Activated CD4-positive, alpha-beta T cell treated with anti-CD3 and anti-CD28 coated beads, Interleukin-2, amount 10 ng/mL, durations not matched to agents 24 days and 14 days (primary cell): ENCODE measurements at places on chromosomes 2 and 18. TPM values are rescaled to one million over a fixed set of nuclear protein-coding genes. Genes with fewer than 3 reads are reported as not detected.

Gene ANKRD30BL
- total RNA-seq = not detected in 2 replicates

Gene CCDC68
- total RNA-seq = not detected in 2 replicates

Gene TSPYL6
- not detected in 2 replicates for total RNA-seq

Gene SFTPB
- total RNA-seq = not detected in 2 replicates

Gene MPP4
- total RNA-seq = not detected in 2 replicates

Gene CYP1B1
- 12.2 and 13.7 TPM in 2 replicates for total RNA-seq

Gene CD8B2
- total RNA-seq = 0.09 and 0.12 TPM in 2 replicates

Gene LCT
- total RNA-seq = 0.31 and 0.51 TPM in 2 replicates

Gene SLC5A6
- total RNA-seq = 87.1 and 97.9 TPM in 2 replicates

Gene ATP8B1
- 0.24 TPM in 1 of 2 replicates, not detected in the other for total RNA-seq

Gene ALK
- total RNA-seq = not detected in 2 replicates

Gene CRYGD
- total RNA-seq = not detected in 2 replicates

Gene UXS1
- 34.9 and 37.6 TPM in 2 replicates for total RNA-seq

Gene SLC30A3
- 1.4 and 2.2 TPM in 2 replicates for total RNA-seq

Gene DLGAP1
- 0.99 and 1.5 TPM in 2 replicates for total RNA-seq

Gene RSAD2
- total RNA-seq = 2.0 and 2.4 TPM in 2 replicates

Gene MREG
- 10.6 and 10.9 TPM in 2 replicates for total RNA-seq

Gene EVX2
- not detected in 2 replicates for total RNA-seq

Gene EMILIN1
- total RNA-seq = 1.1 and 1.4 TPM in 2 replicates

Gene ANKRD23
- 6.7 and 8.4 TPM in 2 replicates for total RNA-seq

Gene CXCR4
- total RNA-seq = 88.8 and 92.7 TPM in 2 replicates

Gene SPHKAP
- total RNA-seq = not detected in 2 replicates

Gene SERPINB13
- total RNA-seq = not detected in 2 replicates

Gene ZSWIM2
- total RNA-seq = not detected in 2 replicates

Gene TBR1
- total RNA-seq = 0.16 TPM in 1 of 2 replicates, not detected in the other

Gene DUSP2
- total RNA-seq = 436 and 445 TPM in 2 replicates

Gene NPHP1
- total RNA-seq = 0.21 and 0.44 TPM in 2 replicates

Gene CHN1
- total RNA-seq = 3.1 and 5.1 TPM in 2 replicates

Gene CEP68
- 4.4 and 4.9 TPM in 2 replicates for total RNA-seq

Gene PLEKHB2
- 62.4 and 66.7 TPM in 2 replicates for total RNA-seq

Gene OSGEPL1
- total RNA-seq = 11.1 and 12.2 TPM in 2 replicates

Gene GPR55
- total RNA-seq = 0.23 and 0.38 TPM in 2 replicates

Gene CRYGC
- total RNA-seq = not detected in 2 replicates

Gene BAZ2B
- total RNA-seq = 3.8 and 4.2 TPM in 2 replicates

Gene FAM237A
- not detected in 2 replicates for total RNA-seq

Gene BMP10
- not detected in 2 replicates for total RNA-seq

Gene RGPD5
- total RNA-seq = 27.8 and 29.7 TPM in 2 replicates

Gene UGT1A4
- not detected in 2 replicates for total RNA-seq

Gene C2orf15
- 0.26 and 0.40 TPM in 2 replicates for total RNA-seq

Gene ITPRIPL1
- total RNA-seq = 51.4 and 53.9 TPM in 2 replicates

Gene PMAIP1
- 52.5 and 54.6 TPM in 2 replicates for total RNA-seq

Gene KCNJ3
- not detected in 2 replicates for total RNA-seq

Gene RGPD4
- total RNA-seq = not detected in 2 replicates

Gene IL37
- total RNA-seq = not detected in 2 replicates

Gene WNT6
- not detected in 2 replicates for total RNA-seq
